ENCODE measurements at places on chromosomes 13 and 19. TPM values are rescaled to one million over a fixed set of nuclear protein-coding genes. Genes with fewer than 3 reads are reported as not detected.

- no peak for DNase-seq
Measured at GRCh38 chr13:92745258-92745657, 481.3 kb upstream of the GPC6 start.

DNA sequence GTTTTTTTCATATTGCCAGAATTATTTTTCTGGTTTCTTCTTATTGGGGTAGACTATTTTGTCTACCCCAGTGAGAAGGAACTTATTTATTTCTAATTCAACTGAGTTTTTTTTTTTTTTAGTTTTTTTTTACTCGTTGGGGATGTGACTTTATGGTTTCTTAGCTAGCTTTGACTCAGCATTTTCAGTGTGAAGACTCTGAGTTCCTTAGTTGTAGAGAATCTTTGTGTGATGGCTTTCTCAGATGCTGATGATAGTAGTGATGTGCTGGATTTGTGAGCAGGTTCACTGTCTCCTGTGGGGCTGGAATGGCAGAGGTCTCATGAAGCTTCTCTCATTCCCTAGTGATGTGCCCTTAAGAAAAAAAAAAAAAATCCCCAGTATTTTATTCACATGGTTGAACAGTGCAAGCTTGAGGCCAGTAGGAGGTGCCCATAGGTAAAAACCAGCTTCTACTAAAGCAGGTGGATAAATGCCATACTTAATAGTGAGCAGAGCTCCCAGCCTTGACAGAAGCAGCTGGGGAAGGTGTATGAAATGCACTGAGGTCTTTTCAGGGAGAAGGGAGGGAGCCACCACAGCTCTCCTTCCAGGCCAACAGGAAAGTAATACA lies 106.2 kb upstream of the KLF5 start:
- no peak for DNase-seq

The ZNF577 gene
- total RNA-seq, result 27.4 TPM

The TTC9B gene
- total RNA-seq, result not detected

DNA sequence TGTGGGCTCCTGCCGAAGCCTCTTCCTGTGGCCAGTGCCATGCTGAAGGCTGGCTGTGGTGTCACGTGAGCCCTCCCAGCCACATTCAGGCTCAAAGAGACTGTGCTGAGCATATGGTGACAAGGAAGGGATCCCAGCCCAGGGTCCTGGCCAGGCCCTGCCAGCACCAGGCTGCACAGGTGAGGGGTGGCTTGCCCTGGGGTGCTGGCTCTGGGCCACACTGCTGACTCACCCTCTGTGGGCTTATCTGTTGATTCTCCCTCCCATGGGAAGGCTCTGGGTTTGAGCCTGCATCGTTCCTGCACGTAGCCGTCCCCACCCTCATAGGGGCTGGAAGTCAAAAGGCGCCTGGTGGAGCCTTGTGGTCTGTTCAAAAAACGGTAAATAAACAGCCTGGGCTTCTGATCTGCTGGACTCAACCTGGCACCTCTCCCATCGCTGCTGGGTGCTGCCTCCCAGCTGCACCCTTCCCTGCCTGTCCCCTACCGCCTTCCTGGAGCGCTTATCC lies 31.1 kb downstream of the DNM2 start:
- no peak for DNase-seq

DNA sequence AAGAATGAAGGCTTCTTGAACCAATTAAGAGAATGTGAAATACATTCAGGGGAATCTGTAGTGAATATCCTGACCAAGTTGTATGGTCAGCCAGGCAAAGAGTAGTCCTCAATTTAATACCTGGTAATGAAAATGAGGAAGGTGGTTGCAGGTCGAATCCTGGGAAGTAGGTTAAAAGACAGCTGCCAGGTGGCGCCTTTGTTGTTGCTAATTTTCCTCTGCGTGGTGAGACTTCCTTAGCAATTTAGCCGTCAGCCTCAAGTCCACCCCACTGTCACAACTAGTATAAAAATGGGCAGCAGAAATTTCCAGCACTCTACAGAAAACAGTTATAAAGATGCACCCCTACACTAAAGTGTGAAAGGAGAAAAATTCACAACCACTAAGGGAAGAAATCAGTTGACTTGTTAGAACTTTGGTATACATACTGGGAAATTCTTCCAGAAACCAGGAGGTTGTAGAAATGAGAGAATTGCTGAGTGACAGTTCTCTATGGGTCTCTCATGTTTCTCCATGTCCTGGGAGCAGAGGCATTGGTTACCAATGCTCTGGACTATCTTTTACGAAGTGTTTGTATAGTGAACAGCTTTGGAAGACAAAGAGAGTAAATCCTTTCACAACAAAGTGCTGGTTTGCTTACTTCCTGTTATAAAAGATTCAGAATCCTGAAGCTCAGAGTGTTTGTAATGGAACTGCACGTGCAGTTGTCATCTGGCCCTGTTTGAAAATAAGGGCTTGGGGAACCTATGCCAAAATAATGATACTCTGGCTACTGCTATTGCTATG lies 235.9 kb downstream of the NHLRC3 start:
- no peak for DNase-seq

- DNase-seq, result no peak
Measured at GRCh38 chr13:78198821-78199220, 280.2 kb upstream of the EDNRB start.

The SLITRK6 gene
- 16.0 TPM for total RNA-seq

DNA sequence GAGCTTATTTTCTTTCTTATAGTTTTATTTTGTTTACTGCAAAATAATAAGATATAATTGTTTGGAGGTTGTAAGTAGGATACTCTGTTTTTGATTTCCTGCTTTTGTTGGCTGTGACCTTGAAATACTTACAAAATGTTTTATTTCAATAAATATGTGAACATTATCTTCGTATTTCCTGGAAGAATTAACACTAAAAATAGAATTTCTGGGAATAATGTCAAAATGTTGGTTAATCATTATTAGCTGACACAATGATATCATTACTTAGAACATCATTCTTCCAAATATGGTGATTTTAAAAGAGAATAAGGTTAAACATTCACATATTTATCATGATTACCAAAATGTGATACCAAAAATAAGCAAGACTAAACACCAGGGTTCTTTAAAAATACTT lies 1148.6 kb upstream of the PRR20A start:
- DNase-seq, result no peak

The EBPL gene
- total RNA-seq, result 52.7 TPM

GRCh38 chr19:3060857-3061181 lies 1.5 kb downstream of the TLE5 start:
- DNase-seq, result no peak

DNA sequence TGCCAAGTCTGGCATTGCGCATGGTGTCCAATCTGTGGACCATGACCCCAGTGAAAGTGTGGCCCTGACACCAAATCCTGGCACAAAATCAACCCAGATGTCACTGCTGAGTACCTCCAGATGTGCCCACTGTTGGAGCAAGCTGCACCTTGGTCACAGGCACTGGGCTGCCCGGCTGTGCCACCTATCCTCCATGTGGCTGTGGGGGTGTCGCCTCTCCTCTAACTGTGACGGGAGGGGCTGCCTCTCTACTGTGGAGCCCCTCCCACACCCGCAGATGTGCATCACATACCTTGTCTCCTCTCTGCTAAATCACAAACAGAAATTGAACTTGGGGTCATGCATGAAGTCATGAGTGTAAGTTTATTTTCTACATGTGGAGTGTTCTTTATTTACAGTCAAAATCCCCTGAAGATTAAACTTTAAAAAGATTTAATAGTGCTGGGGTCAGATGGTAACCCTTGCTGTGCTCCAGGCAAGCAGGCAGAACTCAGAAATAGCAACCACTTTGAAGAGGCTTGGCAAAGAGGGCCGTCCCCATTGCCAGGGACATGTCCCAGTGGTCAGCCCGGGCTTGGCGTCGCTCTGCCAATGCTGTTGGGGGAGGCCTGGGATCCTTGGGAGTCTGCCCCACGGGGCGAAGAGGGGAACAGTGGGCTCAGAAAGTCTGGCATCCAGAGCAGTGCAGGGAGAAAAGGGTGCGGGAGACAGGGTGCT lies 46.4 kb upstream of the ZNF536 start:
- no peak for DNase-seq
